Activated T-cell treated with anti-CD3 and anti-CD28 coated beads, Interleukin-2, amount 50 U/mL, for 72 hours (primary cell): ENCODE measurements at places on chromosomes 12 and 14. TPM values are rescaled to one million over a fixed set of nuclear protein-coding genes. Genes with fewer than 3 reads are reported as not detected.

Gene ABCC9
- total RNA-seq: 0.19 TPM

Gene GALNT9
- 0.53 TPM for total RNA-seq

Gene NTS
- not detected for total RNA-seq

DNA sequence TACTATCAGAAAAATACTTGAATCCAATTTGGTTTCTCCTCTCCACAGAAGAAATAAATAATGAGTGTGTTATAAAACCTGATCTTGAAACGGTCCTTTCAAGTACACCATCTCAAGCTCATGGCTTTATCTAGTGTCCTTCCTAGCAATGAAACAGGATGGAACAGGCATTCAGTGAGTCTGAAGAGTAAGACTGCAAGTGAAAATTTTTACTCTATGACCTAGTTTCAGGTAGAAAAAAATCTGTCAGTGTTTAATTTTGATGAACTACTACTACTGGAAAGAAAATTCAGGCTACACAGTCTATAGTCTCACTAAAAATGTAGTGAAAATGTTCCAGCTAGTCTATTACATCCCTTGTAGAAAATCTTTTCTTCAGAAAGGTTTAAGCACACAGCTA, 7.7 kb downstream of the CBX5 start:
- DNase-seq: no peak
